ENCODE measurements at places on chromosomes 3 and 15. TPM values are rescaled to one million over a fixed set of nuclear protein-coding genes. Genes with fewer than 3 reads are reported as not detected.

NPAP1 gene
- 0.28 TPM for total RNA-seq

APPL1 gene
- 63.7 TPM for total RNA-seq

GOLGA8H gene
- total RNA-seq: 0.33 TPM

CHRNA3 gene
- 11.1 TPM for total RNA-seq

GRCh38 chr15:101136381-101137268, 115.2 kb downstream of the CHSY1 start:
- DNase-seq: no peak

DNA sequence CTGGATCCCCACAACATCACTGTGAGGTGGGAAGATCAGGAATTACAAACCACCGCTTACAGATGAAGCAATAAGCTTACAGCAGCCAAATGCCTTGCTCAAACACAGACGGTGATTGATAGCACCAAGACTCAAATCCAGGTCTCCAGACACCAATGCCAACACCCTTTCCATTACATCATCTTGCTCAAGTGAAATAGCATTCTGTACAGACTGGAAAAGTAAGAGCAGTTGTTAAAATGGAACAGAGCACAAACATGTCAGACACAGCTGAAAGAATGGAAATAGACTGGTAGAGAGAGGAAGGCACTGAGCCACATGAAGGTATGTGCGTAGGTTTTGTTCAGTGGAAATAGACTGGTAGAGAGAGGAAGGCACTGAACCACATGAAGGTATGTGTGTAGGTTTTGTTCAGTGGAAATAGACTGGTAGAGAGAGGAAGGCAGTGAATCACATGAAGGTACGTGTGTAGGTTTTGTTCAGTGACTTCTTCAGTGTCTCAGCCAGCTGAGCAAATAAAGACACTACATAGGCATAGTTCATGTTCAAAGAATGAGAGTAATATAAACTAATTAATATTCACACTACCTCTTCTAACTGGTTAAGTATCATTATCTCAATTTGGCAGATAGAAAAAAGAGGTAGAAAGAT, 15.6 kb downstream of the CLDN1 start:
- peak; percentile 80 for DNase-seq

DNA sequence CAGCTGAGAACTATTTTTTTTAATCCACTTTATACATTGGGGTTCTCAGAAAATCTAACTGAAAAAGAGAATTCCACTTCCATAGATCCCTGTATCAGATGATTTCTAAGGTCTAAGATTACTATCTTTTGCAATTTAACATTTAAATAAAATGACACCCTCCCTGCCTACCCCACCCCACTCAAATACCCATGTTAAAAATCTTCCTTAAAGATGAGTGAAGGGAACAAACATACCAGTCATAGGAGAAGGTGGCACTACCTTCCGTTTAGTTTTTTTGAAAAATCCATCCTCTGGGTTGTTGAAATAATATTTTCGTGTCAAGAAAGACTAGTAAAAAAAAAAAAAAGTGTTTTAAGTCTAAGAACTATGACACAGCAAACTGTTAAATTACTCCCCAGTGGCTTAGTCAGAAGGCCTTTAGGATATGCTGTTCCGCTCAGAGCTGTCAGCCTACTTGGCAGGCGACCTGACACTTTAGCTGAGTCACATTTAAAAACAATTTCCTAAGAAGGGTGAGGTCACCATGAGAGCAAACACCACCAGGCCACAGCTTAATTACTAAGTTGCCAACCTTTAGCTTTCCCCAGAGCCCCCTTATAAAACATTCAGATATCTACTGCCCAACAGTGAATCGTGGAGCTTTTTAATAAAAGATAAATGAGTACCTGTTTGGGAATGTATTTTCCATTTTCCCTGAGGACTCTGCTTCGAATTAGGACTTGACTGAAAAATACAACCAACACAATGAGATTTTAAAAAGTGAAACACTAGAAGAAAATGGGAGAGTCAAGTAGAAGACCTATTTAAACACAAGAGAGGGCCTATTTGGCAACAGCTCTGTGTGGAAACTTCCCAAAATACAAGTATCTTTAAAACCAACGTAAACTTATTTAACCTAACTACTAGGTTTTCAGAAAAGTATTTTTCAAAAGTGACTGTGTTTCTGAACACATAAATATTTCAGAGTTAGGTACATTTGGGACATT, 9.6 kb downstream of the EMC3 start:
- peak; percentile 95 for DNase-seq

GRCh38 chr3:46222435-46223161, 14.5 kb upstream of the CCR1 start:
- no peak for DNase-seq

DNA sequence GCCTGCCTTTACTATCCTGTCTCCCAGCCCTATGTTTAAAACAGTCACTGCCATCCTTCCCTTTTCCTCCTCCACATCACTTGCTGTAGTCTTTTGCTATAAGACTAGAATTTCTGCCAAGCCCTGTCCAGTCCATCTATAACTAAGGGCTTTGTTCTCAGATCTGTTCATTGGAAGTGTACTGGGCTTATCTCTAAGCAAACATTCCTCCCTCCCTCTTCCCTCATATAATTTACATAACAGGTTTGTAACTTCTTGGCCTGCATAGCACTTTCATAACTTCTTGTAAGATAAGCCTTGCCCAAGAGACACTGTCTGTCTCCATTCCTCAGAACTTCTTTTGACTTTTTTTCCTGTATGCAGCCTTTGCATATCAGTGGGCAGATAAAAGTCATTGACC, 16.7 kb downstream of the TPRG1 start:
- no peak for DNase-seq

GRCh38 chr15:36251450-36251849, 328.0 kb upstream of the CDIN1 start:
- DNase-seq: no peak

DNA sequence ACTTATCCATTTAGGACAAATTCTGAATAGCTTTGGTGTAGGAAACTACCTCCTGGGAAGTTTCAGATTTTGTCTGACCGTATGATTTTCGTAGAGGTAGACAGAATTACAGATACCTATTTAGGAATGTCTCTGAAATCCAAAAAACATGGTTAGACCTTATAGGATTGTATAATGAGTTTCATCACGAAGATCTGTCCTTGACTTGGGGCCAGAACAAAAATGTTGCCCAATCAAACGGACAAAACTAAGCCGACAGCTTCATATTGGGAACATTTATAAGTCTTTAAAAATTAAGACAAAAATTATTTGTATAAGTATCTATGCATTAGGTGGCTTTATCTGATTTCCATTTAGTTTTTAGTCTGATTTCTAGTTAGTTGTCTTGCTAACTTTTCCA, 32.6 kb downstream of the MNS1 start:
- no peak for DNase-seq

DNA sequence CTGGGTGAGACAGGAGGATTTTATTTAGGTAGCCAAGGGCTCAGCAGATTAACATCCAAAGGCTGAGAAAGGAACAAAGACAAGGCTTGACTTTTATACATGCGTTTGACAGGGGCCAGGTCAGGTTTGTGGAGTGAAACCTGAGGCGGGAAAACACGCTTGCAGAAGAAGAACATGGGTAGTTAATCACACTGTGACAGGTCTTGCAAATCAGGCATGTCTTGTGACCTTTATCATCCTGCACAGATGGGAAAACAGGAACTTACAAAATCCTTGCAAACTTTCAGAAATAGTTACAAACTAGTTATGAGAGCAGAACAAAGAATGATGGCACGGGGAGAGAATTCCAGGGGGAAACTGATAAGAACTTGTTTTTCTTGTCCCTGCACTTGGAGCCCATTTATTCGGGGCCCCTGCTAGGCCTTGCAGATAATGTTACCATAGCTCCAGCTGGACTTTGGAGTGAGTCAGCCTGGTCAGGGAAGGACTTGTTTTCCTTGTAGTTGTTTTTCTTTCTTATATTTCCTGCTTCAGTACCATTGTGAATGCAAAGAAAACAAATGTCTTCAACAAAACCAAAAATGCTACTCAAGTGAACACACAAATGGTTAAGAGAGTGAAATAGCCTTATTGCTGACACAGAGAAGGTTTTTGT, 965.9 kb upstream of the ROBO1 start:
- DNase-seq: no peak

DNA sequence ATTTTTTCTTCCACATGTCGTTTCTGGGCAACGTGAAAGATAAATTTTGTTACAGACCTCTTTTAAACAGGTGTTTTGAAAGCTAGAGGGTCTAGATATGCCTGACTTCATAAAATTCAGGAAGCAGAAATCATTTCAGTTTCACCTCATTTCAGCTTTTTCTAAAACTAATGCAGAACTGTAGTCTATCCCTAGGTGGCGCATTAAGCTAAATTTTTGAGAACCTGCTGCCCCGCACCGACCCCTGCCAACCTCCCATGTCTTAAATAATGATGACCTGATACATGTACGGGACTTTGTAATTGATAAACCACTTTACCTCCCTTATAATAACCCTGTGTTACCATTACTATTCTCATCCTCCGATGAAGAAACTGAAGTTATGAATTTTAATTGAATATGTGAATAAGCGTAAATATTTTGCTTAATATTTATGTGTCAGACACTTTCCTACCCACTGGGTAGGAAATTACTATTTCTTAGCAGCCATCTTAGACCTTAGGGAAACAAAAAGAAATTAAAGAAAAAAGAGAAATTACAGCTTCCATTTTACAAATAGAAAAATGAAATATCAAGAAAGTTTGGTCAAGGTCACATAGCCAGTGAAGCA, 78.7 kb upstream of the GCNT3 start:
- peak; percentile 14 for DNase-seq

DNA sequence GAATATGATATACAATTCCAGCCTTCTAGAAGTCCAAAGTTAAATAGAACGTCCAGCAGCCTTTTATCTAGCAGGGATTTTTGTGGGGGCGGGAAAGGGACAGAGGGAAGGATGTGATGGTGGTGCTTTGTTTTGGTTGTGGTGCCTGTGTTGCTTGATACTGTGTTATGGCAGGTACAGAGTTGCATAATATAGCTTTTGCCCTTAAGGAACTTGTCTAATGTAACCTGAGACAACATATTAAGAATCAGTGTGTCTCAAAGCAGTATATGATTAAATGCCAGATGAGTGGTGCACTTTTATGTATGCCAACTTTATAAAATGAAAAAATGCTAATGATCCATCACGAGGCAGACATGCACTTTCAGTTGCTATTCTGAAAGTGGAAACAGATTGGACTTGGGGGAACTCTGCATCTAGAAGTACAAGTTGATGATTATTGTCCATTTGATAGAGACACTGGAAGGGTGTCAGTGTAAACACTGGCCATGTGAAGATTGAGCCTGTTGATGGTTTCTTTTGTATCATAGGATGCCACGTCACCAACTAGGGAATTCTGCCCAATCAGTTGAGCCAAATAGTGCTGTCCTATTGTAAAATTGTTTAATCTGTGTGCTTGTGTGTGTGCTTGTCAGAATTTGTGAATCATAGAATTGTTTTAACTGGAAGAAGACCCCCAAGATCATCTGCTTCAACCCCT, 23.0 kb downstream of the NEO1 start:
- DNase-seq: no peak

DNA sequence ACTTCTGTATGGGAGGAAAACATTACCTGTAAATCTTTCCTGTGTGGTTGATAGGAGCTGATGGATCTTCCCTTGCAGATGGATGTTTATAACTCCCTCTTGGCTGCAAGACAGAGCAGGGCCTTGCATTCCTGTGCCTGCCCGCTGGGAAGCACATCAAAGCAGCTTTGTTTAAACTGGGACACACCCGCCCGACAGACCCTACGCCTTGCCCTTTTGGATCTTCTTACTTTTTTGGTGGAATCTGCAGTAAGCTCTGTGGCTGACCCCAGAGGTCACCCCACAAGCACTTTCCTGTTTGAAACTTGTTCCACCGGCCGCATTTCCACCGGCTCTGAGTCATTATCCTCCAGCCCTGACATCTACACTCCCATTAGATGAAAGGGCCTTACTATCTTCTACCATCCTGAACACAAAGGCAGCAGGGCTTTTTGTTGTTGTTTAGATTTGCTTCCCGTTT, 244.1 kb upstream of the STT3B start:
- no peak for DNase-seq

- DNase-seq: no peak
Observed at GRCh38 chr15:58387130-58387529, 44.7 kb upstream of the LIPC start.

- peak; percentile 79 for DNase-seq
Observed at GRCh38 chr15:92077353-92078085, 224.0 kb downstream of the SLCO3A1 start.

DNA sequence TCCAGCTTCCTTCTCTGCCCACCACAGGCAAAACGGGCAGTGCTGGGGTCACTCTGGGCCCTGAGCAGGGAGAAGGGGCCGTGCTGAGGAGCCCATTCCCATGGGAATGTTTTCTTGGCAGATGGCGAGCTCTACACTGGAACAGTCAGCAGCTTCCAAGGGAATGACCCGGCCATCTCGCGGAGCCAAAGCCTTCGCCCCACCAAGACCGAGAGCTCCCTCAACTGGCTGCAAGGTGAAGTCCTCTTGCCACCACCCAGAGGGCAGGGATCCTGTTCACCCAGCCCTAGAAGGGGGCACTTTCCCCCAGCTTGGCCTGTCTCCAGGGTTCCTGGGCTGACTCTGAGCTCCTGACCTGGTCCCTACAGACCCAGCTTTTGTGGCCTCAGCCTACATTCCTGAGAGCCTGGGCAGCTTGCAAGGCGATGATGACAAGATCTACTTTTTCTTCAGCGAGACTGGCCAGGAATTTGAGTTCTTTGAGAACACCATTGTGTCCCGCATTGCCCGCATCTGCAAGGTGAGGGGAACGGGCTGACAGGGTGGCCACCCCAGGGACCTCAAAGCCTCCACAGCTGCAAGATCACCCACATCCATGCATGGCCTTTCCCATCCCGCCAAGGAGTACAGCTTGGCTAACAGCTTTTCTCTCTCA, 12.4 kb downstream of the CIB1 start:
- peak; percentile 93 for DNase-seq

GRCh38 chr15:85622221-85622831, 172.4 kb downstream of the KLHL25 start:
- no peak for DNase-seq

- DNase-seq: no peak
Observed at GRCh38 chr3:139301654-139302053, 42.2 kb upstream of the MRPS22 start.

GRCh38 chr15:90101130-90101968, 919 bp downstream of the IDH2 start:
- DNase-seq: peak; percentile 78

- DNase-seq: no peak
Observed at GRCh38 chr3:186814100-186814499, 7.8 kb upstream of the RFC4 start.

DNA sequence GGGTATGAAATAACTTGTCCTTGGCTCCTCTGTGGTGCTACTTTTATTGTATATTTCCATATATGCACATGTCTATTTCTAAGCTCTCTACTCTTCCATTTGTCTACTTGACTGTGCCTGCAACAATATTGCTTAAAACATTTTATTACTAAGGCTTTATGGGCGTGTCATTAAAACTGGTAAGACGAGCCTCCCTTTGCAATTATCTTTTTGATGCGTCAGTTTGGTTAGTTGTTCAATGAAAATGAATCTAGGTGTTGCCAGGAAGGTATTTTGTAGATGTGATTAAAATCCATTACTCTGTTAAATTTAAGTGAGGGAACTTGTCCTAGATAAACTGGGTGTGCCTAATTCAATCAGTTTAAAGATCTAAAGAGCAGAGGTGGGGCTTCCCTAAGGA, 12.9 kb upstream of the TRA2B start:
- no peak for DNase-seq

GRCh38 chr3:36557021-36557707, 176.9 kb downstream of the STAC start:
- DNase-seq: peak; percentile 76

GRCh38 chr3:12782172-12782815, 14.2 kb upstream of the CAND2 start:
- DNase-seq: no peak
